ENCODE measurements at places on chromosomes 4 and X. TPM values are rescaled to one million over a fixed set of nuclear protein-coding genes. Genes with fewer than 3 reads are reported as not detected.

- no peak for DNase-seq
These were observed 352.8 kb downstream of the SPRY1 start for GRCh38 chr4:123749383-123749782.

The L1CAM gene
- total RNA-seq = 1.6 TPM

DNA sequence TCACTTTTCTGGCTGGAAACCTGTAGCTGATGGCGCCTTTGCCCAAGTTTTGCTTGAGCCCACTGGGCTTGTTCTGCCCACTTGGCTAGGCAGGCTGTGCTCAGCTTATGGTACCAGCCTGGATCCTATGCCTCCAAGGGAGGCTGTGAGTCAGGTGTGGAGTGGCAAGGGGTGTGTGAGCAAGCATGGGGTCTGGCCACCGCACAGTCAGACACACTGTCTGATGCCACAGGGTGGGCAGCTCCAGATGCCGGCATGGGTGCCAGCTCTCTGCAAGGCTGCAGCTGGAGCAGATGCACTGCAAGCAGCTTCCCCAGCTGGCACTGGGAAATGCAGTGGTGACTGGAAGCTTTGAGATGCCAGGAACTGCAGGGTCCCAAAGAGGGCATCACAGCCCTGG, 16.3 kb upstream of the GIMD1 start:
- DNase-seq = no peak

The GDPD2 gene
- not detected for total RNA-seq

All from glomerular endothelial cell (primary cell).